ENCODE measurements at places on chromosomes 6 and 20.

DNA sequence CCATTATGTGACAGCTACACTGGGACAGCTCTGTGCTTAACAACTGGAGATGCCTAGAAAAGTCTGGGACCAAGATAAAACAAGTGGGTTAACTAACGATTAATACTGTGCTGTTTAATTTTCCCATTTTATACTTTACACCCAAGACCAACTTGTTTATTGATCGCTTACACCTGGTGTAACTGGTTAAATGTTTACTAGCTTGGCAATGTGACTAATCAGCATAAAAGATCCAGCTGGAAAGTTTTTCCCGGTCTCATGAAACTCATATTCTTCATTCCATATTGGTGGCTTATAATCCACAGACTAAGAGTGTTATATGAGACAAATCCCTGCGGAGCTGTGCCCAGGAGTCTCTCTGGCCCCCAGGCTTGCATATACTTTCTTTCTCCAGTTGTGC is 101.7 kb upstream of the GJE1 start:
- no peak for DNase-seq

- DNase-seq: no peak
Measured at GRCh38 chr20:43849496-43850186, 65.0 kb upstream of the TOX2 start.

DNA sequence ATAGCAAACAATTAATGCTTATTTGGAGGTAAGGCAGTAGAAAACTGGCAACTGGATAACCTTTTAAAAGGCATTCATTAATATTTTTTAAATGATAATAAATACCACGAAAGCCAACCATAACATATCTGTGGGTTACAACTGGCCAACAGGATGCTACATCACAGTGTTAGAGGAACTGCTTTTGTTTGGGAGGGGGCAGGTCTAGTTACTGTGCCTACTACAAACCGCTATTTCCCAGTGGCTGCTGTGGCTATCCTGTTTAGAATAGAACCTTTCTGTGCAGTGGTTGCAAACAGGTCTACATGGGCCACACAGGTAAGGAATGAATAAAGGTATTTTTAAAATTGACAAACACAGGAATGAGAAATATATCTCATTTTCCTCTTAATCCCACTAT is 976 bp downstream of the PIGT start:
- no peak for DNase-seq

DNA sequence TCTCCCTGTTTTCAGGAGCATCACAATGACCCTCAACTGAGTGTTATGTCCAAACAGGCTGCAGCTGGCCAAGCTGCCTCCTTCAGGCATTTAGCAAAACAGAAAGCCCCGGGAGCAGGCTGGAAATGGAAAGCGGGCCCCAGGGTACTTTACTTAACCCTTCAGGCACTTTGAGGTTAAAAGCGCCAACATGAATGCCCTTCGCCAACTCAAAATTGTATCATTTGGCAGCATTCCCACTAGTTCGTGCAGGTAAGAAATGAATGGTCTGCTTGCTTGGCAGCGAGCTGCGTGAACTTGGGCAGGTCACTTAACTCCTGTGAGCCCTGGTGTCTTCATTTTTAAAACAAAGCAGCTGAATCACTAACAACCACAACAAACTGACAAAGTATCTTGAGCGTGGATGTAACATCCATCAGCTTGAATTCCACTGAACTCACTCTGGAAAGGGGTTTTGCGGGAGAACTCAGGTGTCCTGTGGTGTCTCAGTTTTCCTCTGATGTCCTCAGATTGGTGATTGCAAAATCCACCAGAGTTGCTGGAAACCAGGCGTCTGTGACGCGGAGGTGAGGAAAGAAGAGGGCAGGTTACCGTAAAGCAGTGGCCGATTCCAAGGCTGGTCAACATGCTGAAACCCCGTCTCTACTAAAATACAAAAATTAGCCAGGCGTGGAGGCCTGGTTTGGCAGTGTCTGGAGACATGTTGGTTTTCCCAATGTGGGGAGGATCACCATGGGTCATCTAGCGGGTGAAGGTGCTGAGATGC is 118.8 kb upstream of the ZNF217 start:
- DNase-seq: no peak

GRCh38 chr6:40164345-40164755 is 230.1 kb upstream of the MOCS1 start:
- DNase-seq: no peak

- DNase-seq: no peak
Measured at GRCh38 chr6:90249458-90249857, 47.2 kb downstream of the BACH2 start.
